CD4-positive, CD25-positive, alpha-beta regulatory T cell (primary cell): ENCODE measurements at places on chromosomes 3 and 15.
A peak's percentile ranks its signal among the peaks of the same experiment; 100 is the strongest.

DNA sequence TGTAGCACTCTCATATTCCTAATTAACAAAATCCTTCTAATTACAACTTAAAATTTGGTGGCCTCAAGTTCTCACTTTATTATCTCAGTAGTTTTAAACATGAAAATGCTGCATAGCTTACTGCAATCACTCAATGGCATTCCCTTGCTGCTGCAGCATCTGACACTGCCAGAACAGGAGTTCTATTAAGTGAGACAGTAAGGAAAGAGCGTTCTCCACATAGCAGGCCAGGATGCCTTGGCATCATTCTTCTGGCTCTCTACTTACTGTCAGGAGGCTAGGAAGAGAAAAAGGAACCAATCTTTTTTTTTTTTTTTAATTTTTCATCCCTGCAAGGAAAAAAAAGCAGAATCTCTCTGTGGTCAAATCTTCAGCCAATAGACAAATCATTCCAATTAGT lies 3.2 kb downstream of the CNBP start:
- DNase-seq = no peak
- H3K27me3 ChIP-seq = no peaks in the 10 kb centered on the region
- peak overlapping the region; percentile 96 for H3K27ac ChIP-seq

GRCh38 chr15:45457641-45458539 lies 64.7 kb downstream of the SLC30A4 start:
- peak; percentile 81 for DNase-seq
- H3K27ac ChIP-seq = peak overlapping the region; percentile 75
- H3K27me3 ChIP-seq = no peaks in the 10 kb centered on the region
- H3K36me3 ChIP-seq = no peaks in the 10 kb centered on the region
- peak overlapping the region; percentile 96 for H3K4me3 ChIP-seq
- peaks cover 33% of the 10 kb centered on the region for H3K4me1 ChIP-seq

DNA sequence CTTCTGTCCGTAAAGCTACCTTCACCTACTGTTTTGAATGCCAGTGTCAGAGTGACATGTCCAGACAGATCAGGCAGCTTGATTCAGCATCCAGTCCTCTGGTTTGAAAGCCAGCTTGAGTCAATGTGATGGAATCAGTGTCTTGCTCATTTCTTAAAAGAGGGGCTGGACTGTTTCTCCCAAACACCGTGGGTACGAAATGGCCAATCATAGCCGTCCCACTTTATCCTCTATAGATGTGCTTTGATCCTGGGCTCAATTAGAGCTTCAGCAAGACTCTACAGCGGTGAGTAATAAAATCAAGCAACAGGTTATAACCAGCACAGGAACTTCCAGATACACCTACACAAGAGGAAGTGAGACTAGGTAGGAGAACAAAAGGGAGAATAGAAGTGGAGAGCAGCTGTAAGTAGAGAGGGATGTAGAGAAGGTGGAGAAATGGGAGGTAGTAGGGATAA lies 17.0 kb upstream of the OR5K1 start:
- H3K4me1 ChIP-seq = no peaks in the 10 kb centered on the region
- H3K4me3 ChIP-seq = no peak overlapping the region
- no peak overlapping the region for H3K27ac ChIP-seq
- DNase-seq = no peak
- H3K27me3 ChIP-seq = peaks cover 5% of the 10 kb centered on the region

DNA sequence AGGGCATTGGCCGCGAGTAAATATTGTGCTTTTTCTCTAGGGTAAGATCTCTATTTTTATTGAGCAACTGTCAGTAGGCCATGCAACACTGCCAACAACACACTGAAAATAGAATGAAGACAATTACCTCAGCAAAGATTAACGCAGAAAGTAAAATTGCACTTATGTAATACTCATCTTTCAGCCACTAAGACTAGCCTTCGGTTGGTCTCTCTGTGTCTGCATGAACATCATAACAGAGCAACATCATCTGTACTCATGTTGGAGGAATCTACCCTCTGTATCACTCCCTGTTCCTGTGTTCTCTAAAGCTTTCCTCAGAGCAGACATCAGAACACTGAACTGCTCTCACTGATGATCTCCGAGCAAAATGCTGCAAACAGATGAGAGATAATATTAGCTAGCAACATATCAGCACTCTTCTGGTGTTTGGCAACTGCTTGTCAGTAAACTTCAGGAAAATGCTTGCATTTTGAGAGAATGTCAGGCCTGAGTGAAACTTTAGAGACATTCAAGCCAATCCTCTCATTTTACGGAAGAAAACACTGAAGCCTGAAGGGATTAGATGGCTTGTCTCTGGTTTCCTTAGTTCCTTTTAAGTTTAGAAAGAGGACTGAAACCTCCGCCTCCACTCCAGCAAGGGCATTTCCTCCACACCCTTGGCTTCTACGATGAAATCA lies 8.4 kb upstream of the LRRC3B start:
- no peaks in the 10 kb centered on the region for H3K4me1 ChIP-seq
- H3K27me3 ChIP-seq = no peaks in the 10 kb centered on the region
- no peak overlapping the region for H3K4me3 ChIP-seq
- no peak overlapping the region for H3K27ac ChIP-seq
- no peak for DNase-seq

- H3K4me1 ChIP-seq = no peaks in the 10 kb centered on the region
- no peak overlapping the region for H3K4me3 ChIP-seq
- no peaks in the 10 kb centered on the region for H3K27me3 ChIP-seq
- DNase-seq = no peak
Observed at GRCh38 chr3:161822291-161822690, 325.7 kb downstream of the OTOL1 start.

DNA sequence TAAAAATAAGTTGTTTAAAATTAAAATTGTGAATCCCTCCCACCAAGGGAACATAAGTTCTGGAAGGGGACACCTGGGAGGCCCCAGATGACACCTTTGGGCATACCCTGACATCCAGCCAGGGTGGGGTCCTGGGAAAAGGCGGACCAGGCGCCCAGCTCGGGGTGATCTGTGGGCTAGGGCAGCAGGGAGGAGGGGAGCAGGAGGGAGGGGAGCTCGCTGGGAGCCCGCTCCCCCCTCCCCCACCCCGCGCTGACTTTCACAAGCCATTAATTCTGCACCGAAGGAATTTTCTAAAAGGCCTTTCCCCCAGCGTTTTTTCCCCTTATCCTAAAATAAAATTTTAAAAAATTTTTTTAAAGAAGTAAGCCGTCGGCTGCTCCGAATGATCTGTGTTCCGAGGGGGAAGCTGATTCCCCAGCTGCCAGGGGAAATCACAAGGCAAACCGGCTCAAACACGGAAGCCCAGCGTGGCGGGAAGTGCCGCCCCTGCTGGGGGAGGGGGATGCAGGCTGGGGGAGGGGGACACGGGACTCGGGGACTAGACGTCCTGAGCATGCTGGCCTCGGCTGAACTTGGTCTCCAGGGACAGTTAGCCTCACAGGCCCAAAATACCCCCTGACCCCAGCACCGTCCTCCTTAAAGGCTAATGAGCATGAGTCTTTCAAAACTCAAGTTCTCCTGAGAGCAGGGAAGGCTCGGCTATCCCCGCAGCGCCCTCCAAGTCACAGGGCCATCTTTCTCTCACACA lies 13.9 kb downstream of the PLXND1 start:
- no peak overlapping the region for H3K4me3 ChIP-seq
- H3K4me1 ChIP-seq = peaks cover 10% of the 10 kb centered on the region
- H3K36me3 ChIP-seq = no peaks in the 10 kb centered on the region
- H3K27ac ChIP-seq = no peak overlapping the region
- no peaks in the 10 kb centered on the region for H3K27me3 ChIP-seq

GRCh38 chr3:112497897-112498548 lies 1.2 kb downstream of the BTLA start:
- no peaks in the 10 kb centered on the region for H3K36me3 ChIP-seq
- peak overlapping the region; percentile 87 for H3K4me3 ChIP-seq
- H3K27ac ChIP-seq = no peak overlapping the region
- no peak for DNase-seq
- H3K4me1 ChIP-seq = peaks cover 34% of the 10 kb centered on the region
- H3K27me3 ChIP-seq = peaks cover 2% of the 10 kb centered on the region
